ENCODE measurements at places on chromosomes 12 and 14.

DNA sequence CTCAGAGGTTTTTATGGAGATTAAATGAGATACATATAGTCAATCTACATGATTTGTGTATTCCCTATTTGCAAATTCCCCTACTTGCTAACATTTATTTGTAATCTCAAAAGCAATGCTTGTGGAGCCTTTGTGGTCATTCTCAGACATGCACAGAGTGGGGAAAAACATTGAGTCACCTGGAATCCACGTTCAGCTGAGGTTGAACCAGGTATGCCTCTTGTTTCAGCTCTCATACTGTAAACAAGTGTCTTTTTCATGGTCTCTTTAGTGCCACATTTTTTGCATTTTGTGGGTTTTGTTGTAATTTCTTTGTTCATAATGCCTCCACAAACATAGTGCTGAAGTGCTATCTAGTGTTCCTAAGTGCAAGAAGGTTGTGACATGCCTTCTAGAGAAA is 181.9 kb downstream of the BCAT1 start:
- no peak for DNase-seq

- DNase-seq, result no peak
Measured at GRCh38 chr12:114245555-114245954, 160.4 kb downstream of the TBX5 start.

DNA sequence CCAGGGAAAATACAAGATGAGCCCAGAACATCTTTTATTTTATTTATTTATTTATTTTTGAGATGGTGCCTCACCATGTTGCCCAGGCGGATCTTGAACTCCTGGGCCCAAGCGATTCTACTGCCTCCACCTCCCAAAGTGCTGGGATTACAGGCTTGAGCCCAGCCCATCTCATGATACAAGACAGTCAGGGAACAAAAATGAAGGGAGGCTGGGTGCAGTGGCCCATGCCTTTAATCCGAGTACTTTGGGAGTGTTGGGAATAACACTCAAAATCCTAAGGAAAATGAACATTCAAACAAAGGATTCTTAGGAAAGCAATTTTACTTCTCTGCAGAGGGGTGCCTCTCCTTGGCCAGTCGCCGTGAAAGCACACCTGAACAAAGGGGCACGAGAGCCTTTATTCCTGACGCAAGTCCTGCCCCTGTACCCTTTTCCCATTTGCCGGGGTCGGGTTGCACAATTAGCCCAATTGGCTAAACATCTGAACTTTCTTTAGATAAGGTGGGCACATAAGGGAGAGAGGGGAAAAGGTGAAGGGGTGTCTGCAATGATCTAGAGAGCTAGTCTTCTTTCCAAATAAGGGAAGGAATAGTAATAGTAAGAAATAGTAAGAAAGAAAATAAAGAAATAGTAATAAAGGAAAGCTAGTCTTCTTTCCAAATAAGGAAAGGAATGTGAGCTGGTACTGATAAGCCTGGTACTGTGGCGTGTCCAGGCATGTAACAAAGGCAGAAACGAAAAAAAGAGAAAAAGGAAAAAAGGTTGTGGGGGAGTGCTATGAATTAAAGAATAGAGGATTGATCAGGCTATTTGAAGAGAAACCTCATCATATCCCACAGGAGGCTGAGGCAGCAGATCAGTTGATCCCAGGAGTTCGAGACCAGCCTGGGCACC is 13.4 kb downstream of the NCAPD2 start:
- no peak for DNase-seq

GRCh38 chr12:97118796-97119375 is 211.8 kb downstream of the NEDD1 start:
- no peak for DNase-seq

DNA sequence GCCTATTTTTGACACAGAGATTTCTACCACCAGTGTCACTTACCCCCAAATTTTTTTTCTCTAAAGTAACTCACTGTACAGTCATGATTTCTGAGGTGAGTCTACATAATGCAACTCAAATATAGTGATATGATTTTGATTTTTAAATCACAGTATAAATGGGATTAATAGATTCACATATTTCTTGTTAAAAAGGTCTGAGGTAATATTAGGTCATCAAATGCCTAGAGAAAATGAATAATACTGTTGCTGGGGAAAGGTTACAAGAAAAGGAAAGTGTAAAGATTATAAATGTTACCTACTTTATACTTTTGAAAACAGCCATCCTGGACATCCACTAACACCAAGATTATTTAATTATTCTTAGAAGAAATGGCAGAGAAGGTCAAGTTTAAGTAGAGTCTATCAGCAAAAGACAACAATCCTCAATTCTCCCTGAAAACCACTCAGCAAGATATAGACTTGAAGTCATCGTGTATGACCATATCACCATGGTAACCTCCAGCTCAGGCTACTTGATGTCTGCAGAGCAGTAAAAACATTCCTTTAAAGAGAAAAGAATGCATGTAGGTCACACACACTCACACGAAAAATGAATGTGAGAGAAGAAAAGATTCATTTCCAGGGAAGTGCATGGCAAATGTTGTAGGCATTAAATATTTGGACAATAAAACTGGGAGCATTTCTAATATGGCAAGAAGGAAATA is 58.7 kb downstream of the CCDC59 start:
- DNase-seq, result no peak

DNA sequence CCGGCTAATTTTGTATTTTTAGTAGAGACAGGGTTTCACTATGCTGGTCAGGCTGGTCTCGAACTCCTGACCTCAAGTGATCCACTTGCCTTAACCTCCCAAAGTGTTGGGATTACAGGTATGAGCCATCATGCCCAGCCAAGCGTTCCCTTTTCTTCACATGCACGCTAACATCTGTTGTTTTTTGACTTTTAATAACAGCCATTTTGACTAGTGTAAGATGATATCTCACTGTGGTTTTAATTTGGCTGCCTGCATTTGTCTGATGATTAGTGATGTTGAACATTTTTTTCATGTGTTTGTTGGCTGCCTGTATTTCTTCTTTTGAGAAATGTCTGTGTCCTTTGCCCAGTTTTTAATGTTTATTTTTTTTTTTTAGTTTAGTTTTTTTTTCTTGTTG is 10.2 kb upstream of the YARS2 start:
- no peak for DNase-seq

- no peak for DNase-seq
Measured at GRCh38 chr12:11688379-11688778, 38.9 kb downstream of the ETV6 start.

GRCh38 chr14:94897561-94897960 is 127.6 kb upstream of the GSC start:
- DNase-seq, result no peak

DNA sequence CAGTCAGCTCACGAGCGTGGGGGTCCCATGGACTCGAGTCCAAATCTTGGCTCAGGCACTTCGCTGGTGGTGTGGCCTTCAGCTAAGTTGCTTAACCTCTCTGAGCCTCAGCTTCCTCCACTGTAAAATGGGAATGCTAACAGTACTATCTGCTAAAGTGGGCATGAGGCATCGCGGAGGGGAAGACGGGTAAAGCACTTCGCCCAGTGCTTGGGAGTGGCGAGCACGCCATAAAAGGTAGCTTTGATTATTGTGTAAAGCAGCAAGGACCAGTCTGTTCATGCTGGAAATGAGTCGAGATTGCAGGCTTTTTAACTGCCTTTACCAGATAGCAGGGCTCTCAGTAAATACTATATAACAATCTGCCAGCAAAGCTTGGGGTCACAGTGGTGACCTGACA is 24.5 kb downstream of the HRK start:
- no peak for DNase-seq

- DNase-seq, result no peak
Measured at GRCh38 chr14:22448905-22449599, 140.0 kb downstream of the DAD1 start.

GRCh38 chr12:48160807-48161206 is 3.5 kb upstream of the ASB8 start:
- DNase-seq, result no peak

- no peak for DNase-seq
Measured at GRCh38 chr12:9740106-9740750, 7.3 kb upstream of the CLECL1 start.

DNA sequence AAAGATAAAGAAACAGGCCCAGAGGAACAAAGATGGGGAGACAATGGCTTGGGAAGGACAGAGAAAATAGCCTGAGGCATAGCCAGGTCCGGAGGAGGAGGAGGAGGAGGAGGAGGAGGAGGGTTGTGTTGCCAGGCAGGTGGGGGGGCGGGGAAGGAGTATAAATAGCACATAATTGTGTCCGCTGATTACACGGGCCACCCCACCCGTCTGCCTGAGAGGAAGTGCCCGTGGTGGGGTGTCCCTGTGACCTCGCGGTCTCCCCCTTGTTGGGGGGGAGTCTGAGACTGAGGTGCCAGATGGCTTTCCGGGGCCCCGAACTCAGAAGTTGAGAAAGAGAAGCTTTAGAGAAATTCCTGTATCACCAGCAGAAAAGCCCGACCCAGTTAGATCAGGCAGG is 1.9 kb upstream of the SP7 start:
- DNase-seq, result no peak

DNA sequence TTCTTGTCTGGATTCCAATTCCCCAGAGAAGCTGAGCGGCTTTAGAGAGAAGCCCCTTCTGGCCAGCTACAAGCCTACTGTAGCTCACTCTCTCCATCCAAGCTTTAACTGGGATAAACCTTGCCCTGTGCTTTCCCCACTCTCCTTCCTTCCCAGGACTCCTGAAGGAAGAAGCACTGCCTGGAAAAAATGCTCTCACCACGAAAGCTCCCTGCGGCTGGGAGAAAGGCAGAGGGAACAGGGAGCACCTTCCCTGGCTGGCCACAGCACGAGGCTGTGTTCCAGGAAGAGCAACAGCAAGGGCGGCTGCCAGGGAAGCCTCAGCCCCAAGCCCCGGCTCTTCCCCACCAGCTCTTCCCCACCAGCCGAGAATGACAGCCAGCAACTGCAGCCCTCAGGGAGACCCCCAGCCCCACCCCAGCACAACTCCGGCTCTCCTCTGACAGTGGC is 40.8 kb upstream of the PNMA1 start:
- no peak for DNase-seq

GRCh38 chr14:100765296-100765695 is 38.6 kb downstream of the DLK1 start:
- no peak for DNase-seq

- no peak for DNase-seq
Measured at GRCh38 chr14:23217032-23218020, 20.4 kb upstream of the RNF212B start.

DNA sequence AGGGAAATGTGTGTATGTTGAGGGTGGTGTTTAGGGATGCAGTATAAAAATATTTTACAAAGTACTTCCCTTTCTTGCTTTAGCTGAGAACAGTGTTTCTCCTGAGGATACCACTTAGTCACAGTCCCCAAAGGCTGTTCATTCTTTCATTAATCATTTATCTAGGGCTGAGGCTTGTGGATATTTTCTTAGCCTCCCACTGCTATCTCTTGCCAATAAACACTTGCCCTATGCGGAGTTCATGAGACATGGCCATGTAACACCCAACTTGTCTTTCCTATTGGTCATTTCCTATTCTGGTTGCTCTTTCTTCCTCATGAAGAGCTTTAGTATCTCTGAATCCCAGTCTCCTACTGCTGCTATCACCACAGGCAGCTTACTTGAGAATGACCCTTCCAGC is 75.1 kb downstream of the ETNK1 start:
- no peak for DNase-seq

- DNase-seq, result no peak
Measured at GRCh38 chr12:39772821-39773259, 153.2 kb upstream of the ABCD2 start.

DNA sequence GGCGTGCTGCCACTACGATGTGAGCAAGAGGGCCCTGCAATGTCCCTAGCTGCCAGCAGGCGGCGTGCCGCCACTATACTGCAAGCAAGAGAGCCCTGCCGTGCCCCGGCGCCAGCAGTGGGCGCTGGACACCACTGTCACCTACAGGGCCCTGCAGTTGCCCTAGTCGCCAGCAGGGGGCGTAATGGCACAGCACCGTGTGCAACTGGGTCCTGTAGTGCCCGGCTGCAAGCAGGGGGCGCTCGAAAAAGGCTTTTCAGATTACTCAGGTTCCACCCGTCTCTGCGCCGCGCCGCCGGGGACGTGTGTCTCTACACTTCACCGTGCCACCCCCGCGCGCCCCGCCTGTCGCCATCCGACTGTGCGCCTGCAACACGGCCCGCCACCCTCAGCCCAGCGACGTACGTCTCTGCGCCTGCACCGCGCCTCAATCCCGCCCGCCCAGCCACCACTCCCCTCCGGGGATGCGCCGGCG is 1356.9 kb downstream of the TMEM121 start:
- no peak for DNase-seq

DNA sequence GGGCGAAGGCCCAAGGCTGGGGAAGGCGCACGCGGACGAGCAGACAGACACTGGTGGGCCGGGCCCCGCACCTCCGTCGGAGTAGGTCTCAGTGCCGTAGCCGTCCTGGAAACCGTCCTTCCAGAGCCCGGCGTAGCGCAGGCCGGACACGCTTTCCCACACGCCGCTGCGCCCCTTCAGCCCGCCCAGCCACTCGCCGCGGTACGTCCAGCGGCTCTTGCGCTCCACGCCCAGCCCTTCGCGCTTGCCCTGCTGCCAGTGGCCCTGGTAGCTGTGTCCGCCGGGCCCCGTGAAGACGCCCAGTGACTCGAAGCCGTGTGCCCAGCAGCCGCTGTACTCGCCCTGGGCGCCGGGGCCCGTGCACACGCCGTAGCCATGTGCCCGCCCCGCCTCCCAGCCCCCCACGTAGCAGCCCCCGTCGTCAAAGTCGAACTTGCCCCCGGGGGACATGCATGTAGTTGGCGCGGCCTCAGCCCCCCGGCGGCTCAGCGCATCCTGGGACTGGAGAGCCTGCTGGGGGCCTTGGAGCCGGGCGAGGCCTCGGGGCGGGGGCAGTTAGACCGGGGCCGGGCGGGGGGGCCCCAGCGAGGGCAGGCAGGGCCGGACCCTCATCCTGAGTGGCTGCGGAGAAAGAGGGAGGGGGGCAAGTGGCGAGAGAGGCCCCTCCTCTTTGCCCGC is 1.4 kb downstream of the JPH4 start:
- DNase-seq, result no peak

DNA sequence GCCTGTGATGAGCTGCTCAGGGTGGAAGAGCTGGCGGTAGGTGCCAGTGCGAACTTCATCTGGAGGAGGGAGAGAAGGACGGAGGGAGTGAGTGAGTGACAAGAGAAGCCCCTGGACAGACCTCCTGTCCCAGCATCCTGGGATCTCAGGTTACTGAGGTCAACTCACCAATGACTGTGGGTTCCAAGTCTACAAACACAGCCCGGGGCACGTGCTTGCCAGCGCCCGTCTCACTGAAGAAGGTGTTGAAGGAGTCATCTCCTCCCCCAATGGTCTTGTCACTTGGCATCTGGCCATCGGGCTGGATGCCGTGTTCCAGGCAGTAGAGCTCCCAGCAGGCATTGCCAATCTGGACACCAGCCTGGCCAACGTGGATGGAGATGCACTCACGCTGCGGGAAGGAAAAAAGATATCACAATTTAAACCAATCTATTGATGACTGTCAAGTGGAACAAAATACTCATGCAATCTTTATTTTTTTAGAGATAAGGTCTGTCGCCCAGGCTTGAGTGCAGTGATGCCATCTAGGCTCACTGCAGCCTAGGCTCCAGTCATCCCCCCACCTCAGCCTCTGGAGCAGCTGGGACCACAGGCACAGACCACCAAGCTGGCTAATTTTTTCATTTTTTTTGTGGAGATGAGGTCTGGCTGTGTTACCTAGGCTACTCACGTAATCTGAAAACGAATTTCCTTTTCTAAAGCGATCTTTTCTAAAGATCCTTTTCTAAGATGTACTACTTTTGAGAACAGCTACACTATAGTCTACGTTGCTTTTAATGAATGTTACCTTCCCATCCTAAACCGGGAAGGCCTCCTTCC is 1.7 kb downstream of the TUBA1B start:
- no peak for DNase-seq

GRCh38 chr14:76375947-76376404 is at the start of gene ESRRB:
TSS of gene ESRRB (plus strand) at chr14:76376137. CDS start at chr14:76376402, 265 bp downstream.
- peak; percentile 50 for DNase-seq

All from NCI-H748 treated with DMSO at 0.1 percent for 48 hours (cell line).